Activated T-cell treated with anti-CD3 and anti-CD28 coated beads for 24 hours (primary cell): ENCODE measurements at places on chromosomes 11 and 22.

- DNase-seq = no peak
Measured at GRCh38 chr11:2426826-2427521, 17.3 kb downstream of the TRPM5 start.

GRCh38 chr11:30481330-30481729 lies 104.8 kb downstream of the MPPED2 start:
- DNase-seq = no peak

- DNase-seq = no peak
Measured at GRCh38 chr11:109808569-109808968, 284.6 kb upstream of the ZC3H12C start.

- DNase-seq = no peak
Measured at GRCh38 chr22:45271667-45272201, 13.0 kb upstream of the UPK3A start.

DNA sequence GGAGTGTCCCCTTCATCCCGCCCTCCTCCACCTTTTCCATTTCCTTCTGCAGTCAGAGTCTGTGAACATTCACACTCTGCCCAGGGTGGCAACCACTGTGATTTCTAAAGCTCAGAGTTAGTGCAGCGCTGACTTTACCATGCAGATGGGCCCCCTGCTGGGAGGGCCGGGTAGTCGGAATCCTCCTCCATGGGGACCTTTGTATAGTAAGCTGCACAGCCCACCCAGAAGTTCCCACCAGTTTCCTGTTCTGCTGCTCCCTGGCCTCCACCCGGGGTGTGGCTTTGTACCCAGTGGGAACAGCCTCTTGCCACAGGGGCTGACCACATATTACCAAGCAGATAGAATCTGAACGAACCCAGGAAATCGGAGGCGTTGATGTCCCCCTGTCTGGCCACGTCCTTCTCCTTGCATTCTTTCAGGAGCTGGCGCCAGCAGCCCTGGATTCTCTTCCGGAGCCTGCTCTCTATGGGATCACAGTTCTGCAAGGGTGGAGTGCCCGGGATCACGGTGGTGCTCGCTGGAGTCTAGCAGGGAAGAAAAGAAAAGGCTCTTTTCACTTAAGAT lies 125.3 kb downstream of the MPPED1 start:
- DNase-seq = no peak

DNA sequence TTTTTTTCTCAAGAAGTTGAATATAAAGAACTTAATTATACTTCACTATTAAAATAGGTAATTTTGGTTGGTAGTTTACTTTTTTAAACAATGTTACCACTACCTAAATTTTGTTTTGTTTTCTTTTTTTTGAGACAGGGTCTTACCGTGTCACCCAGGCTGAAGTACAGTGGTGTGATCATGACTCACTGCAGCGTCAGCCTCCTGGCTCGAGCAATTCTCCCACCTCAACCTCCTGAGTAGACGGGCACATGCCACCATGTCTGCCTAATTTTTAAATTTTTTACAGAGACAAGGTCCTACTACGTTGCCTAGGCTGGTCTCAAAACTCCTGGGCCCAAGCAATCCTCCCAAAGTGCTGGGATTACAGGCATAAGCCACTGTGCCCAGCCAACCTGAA lies 17.6 kb downstream of the SPCS2 start:
- no peak for DNase-seq

- no peak for DNase-seq
Measured at GRCh38 chr11:103541186-103541795, 432.1 kb downstream of the DYNC2H1 start.

GRCh38 chr11:2379466-2380174 lies 2.5 kb downstream of the CD81 start:
- DNase-seq = no peak

- no peak for DNase-seq
Measured at GRCh38 chr11:122267602-122268001, 151.6 kb upstream of the BLID start.

- no peak for DNase-seq
Measured at GRCh38 chr11:61310749-61311148, 15.6 kb upstream of the VWCE start.

DNA sequence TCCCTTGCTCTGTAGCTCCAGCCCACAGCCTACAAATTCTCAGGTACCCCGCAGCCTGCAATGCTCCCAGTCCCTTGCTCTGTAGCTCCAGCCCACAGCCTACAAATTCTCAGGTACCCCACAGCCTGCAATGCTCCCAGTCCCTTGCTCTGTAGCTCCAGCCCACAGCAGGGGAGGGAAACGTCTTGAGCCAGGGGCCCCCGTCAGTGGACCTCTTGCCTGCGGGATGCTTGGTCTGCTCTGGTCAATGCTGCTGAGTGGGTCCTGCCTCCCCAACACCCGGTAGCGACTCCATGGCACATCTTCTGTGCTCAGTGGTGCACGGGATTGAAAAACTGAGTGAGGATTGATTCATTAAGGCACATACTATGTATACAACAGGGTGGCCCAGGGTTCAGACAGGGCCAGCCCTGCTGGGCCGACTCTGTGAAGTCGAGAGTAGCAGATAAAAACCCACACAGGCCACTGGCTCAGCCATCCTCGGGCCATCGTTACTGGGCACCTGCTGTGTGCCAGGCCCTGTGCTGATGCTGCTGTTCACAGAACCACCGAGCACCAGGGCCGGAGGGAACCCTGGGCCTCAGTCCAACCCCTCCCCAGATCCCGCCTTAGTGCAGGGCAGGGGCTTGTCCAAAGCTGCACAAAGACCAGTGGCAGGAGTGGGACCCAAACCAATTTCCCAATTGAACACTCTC lies 69.7 kb downstream of the MYO7A start:
- DNase-seq = no peak

- DNase-seq = no peak
Measured at GRCh38 chr22:49188591-49188990, 639.1 kb downstream of the BRD1 start.

GRCh38 chr11:7520981-7521487 lies 7.2 kb downstream of the PPFIBP2 start:
- DNase-seq = no peak

GRCh38 chr22:39773976-39774539 lies 119.5 kb downstream of the ENTHD1 start:
- DNase-seq = peak; percentile 16

- no peak for DNase-seq
Measured at GRCh38 chr22:41613456-41613855, 7.4 kb downstream of the DESI1 start.

GRCh38 chr22:17110791-17111550 lies 10.2 kb downstream of the TMEM121B start:
- no peak for DNase-seq

DNA sequence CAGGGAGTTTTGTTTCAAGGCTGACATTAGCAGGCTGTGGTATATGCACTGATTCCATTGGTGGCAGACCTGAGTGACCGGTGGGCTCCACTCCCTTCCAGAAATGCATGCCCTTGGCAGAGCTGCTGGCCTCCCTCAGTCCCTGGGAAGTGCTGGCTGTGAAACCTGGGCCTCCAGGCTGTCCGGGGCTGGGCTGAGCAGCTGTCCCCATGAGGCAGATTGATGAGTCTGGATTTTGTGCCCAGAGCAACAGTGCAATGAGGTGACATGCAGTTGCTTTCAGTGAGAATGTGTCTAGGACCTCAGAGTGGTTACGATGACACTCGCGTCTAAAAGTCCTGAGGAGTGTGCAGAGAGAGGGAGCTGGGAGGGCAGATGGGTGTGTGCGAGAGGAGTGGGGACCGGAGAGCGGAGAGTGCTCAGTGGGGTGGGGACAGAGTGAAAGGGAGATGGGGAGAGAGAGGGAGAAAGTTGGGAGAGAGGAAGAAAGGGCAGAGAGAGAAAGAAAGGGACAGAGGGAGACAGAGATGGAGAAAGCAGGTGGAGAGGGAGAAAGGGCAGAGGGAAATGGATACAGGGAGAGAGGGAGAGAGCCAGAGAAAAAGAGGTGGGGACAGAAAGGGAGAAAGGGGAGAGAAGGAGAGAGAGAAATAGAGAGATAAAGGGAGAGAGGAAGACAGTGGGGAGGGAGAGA lies 978.3 kb downstream of the BRD1 start:
- DNase-seq = no peak

DNA sequence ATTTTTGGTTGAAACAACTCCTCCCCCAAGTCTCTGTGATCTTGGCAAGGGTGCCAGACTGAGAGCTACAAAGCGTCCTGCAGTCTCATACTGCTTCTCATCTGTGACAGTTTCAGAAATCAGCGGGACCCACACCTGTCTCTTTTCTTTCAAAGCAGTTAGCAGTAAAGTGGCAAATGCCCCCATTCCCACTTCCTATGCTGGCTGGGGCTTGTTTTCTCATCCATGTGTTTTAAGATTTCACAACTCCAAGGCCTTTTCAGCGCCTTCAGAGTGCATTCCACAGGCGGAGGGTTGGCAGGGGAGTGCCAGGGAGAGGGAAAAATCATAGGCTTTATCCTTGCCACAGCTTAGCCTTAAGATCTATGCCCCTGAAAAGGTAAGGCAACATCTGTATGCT lies 493.5 kb downstream of the OPCML start:
- no peak for DNase-seq

- no peak for DNase-seq
Measured at GRCh38 chr22:36830601-36831000, 13.8 kb upstream of the PVALB start.

DNA sequence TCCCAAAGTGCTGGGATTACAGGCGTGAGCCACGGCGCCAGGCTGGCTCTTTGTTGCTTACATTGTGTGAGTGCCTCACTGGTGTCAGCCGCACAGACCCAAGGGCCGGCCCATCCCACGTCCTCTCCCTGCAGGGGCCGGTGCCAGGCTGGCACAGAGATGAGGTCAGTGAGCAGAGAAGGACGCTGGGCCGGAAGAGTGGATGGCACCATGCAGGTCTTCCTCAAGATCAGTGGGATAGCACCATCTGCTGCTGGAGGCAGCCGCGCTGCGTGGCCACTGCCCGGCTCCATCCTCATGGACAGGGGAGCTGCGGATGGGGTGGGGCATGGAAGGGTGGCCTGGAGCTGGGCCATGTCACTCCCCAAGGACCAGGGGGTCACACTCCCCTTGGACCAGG lies 22.0 kb upstream of the FGF4 start:
- DNase-seq = no peak

- no peak for DNase-seq
Measured at GRCh38 chr22:50206599-50206998, 5.8 kb downstream of the SELENOO start.

DNA sequence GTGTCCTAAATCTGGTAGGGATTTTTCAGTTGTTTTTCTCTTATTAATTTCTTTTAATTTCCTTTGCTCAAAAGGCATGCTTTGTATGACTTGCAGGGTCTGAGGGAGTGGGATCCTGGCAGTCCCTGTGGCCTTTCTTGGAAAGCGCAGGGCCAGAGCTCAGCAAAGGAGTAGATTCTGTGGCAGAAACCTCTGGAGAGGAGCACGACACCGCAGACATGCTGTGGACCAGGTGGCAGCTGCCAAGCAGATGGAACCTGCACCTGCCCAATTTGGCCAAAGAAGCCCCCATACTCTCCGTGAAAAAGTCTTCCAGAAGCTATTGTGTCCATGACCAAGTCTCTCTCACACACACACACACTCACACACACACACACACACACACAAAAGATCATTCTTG lies 78.9 kb upstream of the FGF3 start:
- DNase-seq = no peak
